ENCODE measurements at places on chromosomes 7 and 10. TPM values are rescaled to one million over a fixed set of nuclear protein-coding genes. Genes with fewer than 3 reads are reported as not detected.

Gene DRGX
- not detected for total RNA-seq

Gene MYOZ1
- 0.19 TPM for total RNA-seq

Gene TSPAN12
- 5.9 TPM for total RNA-seq

Gene FGFBP3
- 0.56 TPM for total RNA-seq

Gene CAV1
- 668 TPM for total RNA-seq

Gene DPY19L1
- total RNA-seq: 61.9 TPM

Gene GRK5
- 60.9 TPM for total RNA-seq

Gene IRF5
- total RNA-seq: 0.56 TPM

Gene NPSR1
- not detected for total RNA-seq

Gene CHAT
- not detected for total RNA-seq

Gene LRRN3
- 10.5 TPM for total RNA-seq

Measured in regular cardiac myocyte (primary cell).